ENCODE measurements at places on chromosomes 7 and 10.
A peak's percentile ranks its signal among the peaks of the same experiment; 100 is the strongest.

GRCh38 chr7:106523482-106523881 lies 137.5 kb downstream of the CCDC71L start:
- DNase-seq: no peak

- DNase-seq: peak; percentile 64
Measured at GRCh38 chr10:50224330-50224952, 26.9 kb downstream of the ASAH2 start.

DNA sequence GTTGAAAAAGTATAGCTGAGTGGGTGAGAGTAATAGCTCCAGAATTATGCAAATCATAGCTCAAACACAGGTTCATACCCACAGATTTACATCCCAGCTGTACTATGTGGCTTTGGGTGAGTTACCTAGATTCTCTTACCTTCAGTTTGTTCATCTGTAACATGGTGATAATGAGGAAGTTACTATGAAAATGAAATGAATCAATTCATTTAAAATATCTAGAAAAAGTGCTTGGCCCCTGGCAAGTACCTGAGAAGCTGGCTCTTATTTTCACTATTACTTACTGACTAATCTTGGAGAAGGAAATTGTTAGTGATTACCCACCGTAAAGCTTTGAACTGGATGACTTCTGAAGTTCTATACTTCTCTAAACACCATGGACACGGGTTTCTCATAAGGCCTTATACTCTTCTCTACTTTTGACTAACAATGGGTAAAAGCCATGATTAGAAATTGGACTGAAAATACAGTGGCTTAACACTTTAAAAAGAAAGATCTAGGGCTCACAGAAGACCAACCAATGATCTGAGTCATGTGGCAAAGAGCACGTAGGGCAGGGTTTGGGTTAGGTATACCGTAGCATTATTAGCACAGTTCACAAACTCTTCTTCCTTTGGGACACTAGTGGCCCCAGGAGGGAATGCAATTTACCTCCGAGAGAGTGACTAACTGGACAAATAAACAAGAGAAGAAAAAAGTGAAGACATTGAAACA lies 149.2 kb downstream of the PLPP4 start:
- DNase-seq: no peak

- no peak for DNase-seq
Measured at GRCh38 chr10:57320416-57320815, 947.3 kb downstream of the IPMK start.

GRCh38 chr7:64874114-64874513 lies 29.0 kb upstream of the ZNF273 start:
- peak; percentile 33 for DNase-seq

All from LHCN-M2 (cell line).